ENCODE measurements at places on chromosomes 5 and 9.

DNA sequence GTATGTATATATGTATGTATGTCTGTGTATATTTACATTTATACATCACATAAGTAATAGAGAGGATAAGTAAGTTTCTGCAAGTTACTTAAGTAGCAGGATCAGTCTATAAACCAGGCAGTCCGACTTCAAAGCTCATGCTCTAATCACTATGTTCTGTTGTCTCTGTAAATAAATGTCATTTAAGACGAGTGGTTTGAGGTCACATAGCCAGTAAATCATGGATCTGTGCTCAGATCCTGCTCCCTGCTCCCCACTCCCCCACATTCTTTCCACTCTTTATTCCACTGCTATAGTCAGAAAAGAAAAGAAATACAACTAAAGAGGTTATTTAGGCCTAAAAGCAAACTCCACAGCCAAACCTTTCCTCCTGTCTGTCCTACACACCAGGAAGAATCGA is 90.4 kb downstream of the SERINC5 start:
- DNase-seq = no peak

DNA sequence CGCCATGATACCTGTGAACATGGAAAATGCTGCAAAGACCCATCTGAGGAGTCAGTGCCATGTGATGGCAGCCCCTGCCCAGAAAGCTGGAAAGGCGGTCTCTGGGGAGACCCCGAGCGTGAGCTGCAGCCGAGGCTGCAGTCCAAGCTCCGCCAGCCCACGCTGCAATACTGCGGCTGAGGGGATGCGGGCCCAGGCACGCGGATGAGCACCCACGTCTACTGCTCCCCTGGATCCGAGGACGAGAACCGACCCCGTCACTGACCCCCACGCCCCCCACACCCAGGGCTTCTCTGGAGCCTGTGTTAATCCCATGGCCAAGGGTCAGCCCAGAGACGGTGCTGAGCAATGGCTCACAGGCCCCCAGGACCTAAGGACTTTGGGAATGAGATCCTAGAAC is 32.4 kb downstream of the SLC12A7 start:
- DNase-seq = no peak

- DNase-seq = no peak
These were observed 163.3 kb upstream of the LHFPL2 start for GRCh38 chr5:78811866-78812265.

DNA sequence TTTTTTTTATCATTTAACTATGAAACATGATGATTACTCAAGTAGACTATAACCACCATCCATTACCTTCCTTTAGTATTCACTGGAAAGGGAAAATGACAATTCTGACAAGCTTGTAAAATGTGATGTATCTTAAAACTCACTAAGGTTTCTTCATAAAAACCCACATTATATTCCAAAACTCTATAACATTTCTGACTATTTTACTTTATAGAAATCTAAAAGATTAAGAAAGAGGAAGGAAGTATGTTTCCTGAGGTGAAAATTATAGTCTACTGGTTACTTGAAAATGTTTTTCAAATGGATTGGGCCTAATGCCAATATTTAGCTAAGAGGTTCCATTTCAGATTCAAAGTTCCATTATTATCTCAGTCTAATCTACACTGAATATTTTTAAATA is 1982.2 kb upstream of the C9orf72 start:
- DNase-seq = no peak
